ENCODE measurements at places on chromosomes 11 and 22. TPM values are rescaled to one million over a fixed set of nuclear protein-coding genes. Genes with fewer than 3 reads are reported as not detected.

Gene EXPH5
- total RNA-seq = 3.1 TPM

DNA sequence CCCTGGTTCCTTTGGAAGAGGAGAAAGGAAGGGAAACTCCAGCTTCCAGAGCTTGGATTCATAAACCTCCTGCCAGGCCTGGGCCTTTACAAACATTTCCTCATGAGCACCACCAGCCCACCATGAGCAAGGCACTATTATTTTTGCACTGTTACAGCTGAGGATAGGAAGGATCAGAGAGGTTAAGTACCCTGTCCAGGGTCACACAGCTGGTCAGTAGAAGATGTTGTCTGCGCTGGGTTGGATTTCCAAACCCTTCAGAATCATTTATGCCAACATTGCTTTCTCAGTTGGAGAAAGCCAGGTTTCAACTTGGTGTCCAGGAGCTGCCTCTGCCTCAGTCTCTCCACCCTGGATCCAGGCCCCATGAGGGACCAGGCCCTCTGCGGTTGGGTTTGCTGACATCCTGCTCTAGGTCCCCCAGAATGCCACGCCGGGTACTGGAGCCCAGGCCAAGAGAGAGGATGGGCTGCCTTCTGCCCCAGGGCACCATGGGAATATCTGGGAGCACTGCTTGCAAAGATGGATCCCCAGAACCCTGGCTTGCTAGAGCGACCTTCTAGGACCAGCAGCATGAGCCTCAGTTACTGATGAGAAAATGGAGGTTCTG, 29.7 kb upstream of the SHISAL1 start:
- no peak overlapping the region for H3K4me3 ChIP-seq
- DNase-seq = no peak
- no peak overlapping the region for H3K27ac ChIP-seq
- no peaks in the 10 kb centered on the region for H3K36me3 ChIP-seq
- H3K27me3 ChIP-seq = no peaks in the 10 kb centered on the region

- no peak overlapping the region for H3K4me3 ChIP-seq
- H3K27ac ChIP-seq = no peak overlapping the region
- H3K4me1 ChIP-seq = peaks cover 9% of the 10 kb centered on the region
Measured at GRCh38 chr11:94776351-94777321, 8.5 kb downstream of the AMOTL1 start.

DNA sequence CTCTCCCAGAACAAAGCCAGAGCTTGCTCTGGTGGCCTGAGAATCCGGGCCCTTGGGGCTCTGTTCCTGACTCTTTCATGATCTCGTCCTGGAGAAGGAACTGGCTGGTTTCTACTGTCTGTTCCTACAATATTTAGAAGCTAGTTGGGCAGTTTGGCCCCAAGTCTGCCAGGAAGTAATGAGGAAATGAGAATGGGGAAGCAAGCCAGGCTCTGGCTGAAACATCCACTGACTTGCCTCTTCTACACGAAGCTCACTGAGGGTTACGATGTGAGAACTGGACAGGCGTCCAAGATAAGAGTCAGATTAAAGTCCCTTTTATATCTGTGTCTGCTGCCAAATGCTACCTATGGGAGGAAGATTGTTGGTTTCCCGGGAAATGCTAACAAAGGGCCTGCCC, 110.0 kb upstream of the KIRREL3 start:
- peaks cover 12% of the 10 kb centered on the region for H3K4me1 ChIP-seq
- H3K27me3 ChIP-seq = no peaks in the 10 kb centered on the region
- no peak overlapping the region for H3K27ac ChIP-seq
- DNase-seq = no peak
- no peaks in the 10 kb centered on the region for H3K36me3 ChIP-seq

GRCh38 chr11:65424205-65425104, 1.9 kb downstream of the NEAT1 start:
- no peaks in the 10 kb centered on the region for H3K27me3 ChIP-seq
- no peak overlapping the region for H3K27ac ChIP-seq
- peaks cover 28% of the 10 kb centered on the region for H3K4me1 ChIP-seq
- H3K36me3 ChIP-seq = no peaks in the 10 kb centered on the region
- H3K4me3 ChIP-seq = peak overlapping the region; percentile 74
